ENCODE measurements at places on chromosomes 1 and 21. TPM values are rescaled to one million over a fixed set of nuclear protein-coding genes. Genes with fewer than 3 reads are reported as not detected.

- no peak for DNase-seq
Observed at GRCh38 chr21:30193201-30193600, 22.7 kb downstream of the CLDN8 start.

DNA sequence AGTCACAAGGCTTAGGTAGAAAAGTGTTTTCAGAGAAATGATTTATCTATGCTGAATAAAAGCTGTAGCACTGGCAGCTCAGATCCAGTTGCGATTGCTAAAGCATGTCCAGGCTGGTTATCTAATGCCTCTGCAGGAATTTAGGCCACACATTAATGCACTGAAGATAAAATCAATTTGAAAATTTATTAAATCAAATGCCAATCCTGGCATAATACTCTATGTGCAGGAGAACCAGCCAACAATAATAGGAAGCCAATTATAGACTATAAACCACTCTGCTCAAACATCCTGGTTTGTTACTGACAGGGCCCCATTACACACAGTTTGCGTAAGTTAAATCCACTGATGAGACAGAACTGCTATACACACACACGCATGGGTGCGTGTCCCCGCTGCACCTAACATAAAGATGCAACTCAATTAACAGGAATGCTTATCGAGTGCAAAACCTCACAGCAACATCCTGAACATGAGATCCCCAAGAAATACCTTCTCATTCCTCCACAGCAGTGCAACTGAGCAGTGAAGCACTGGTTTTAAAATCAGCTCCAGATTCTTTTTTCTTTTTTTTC is 40.6 kb downstream of the PTP4A2 start:
- DNase-seq: no peak

DNA sequence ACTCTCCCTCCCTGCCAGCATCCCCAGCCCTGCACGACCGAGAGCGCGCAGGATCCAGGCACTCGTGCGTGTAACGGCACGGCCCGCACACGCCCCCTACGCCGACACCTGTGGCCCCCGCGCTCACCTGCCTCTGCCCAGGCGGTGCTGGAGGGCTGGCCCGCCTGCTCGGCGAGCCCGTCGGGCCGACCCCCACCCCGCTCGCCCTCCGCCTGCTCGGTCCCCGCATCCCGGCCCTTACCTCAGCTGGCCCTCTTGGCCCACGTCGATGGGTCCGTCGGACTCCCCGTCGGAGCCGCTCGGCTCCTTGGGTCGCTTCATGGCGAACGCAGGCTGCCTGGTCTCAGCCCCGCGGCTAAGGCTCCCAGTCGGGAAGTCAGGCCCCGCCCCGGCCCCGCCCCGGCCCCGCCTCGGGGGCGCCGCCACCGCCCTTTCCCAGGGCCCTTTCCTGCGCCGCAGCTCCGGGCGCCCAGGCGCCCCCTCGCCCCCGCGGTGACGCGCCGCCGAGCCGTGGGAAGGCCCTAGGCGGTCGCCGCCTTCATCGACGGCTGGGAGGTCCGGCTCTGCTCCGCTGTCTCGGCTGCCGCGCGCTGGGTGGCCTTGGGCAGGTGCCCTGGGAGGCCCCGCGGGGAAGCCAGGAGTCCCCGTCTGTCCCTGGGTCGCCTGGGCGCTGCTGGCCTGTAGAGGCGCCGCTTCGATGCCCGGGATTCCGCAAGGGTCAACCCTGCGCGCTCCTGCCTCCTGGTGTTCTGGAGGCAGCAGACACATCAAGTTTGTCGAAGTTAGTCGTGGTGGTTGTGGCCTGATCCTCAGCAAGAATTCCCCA is at the start of gene HEYL:
Gene HEYL, minus strand, starts transcription at position 339 of the 826 bp plus-strand sequence. Its CDS starts 18 bp downstream, at position 321.
- DNase-seq: peak; percentile 85

DNA sequence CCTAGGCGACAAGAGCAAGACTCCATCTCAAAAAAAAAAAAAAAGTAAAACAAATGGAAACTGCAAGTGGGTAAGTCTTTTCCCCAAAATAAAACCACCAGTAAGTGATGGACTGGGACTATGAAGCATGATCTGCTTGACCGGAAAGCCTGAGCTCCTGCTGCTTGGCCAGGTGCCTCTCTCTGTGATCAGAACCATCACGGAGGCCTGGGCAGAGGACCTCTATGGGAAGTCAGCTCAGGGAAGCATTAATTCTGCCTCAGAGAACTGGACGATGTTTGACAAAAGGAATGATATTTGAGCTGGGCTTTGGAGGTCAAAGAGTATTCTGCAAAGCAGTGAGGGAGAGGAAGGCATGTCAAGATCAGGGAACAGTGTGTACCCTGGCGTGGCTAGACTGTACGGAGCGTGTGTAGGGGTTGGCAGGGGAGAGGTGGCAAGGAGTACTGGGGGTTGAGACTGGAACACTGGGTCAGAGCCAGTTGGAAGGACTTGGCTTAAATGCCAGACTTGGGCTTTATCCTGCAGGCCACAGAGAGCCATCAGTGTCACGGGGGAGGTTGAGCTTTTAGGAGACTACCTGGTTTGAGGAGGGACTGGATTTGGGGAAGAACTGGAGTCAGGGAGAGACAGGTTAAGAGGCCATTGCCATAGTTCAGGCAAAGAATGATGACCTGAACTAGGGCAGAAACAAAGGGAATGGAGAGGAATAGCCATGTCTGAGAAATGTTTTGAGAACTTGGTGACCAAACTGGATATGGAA is 16.4 kb downstream of the ATP1A2 start:
- no peak for DNase-seq

DNA sequence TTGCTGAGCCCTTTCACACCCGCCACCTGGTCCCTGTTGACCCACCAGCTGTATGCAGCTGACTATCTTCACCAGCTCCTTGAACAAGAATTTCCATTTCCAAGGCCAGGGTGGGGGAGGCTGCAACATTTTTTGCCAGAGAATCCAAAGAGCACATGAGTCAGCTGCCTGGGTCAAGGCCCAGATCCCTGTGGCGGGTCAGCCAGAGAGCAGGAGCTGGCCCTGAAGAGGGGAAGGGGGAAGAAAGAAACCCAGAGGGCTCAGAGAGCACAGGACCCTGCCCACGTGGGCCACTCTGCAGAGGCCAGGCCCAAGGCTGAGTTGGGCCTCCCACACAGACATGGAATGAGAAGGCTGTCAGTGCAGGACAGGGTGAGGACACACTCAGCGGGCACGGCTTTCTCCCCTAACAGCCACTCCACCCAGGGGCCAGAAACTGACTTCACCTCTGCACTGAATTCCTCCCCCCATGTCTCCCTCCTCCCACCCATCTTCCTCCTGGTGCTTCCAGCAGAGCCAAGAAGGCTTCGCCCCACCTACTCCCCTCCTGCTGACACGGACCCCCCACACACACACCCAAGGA is 28.9 kb downstream of the S100A6 start:
- peak; percentile 94 for DNase-seq

- no peak for DNase-seq
Observed at GRCh38 chr1:214463596-214463995, 87.8 kb downstream of the PTPN14 start.

GJA8 gene
- total RNA-seq: not detected

GRCh38 chr21:45765375-45765774 is 121.8 kb downstream of the PCBP3 start:
- no peak for DNase-seq

NUDT17 gene
- 2.7 TPM for total RNA-seq

GRCh38 chr1:100219883-100220282 is 29.8 kb downstream of the DBT start:
- no peak for DNase-seq

DNA sequence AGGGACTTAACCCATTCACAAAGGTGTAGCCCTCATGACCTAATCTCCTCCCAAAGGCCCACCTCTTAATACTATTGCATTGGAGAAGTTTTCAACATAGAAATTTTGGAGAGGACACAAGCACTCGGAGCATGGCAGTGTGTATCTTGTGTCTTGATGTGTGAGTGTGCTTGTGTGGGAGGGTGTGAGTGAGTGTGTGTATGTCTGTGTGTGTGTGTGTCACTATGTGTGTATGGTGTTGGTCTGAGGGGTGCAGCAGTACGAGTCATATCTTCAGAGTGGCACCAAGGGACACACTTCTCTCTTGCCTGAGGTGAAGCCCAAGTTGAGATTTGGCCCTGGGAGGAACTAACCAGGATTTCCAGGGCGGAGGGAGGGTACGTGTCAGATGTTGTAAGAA is 73.7 kb downstream of the NAV1 start:
- DNase-seq: no peak

KRTAP10-3 gene
- not detected for total RNA-seq

GRCh38 chr21:44599264-44600029 is 950 bp upstream of the KRTAP10-7 start:
- DNase-seq: no peak

DNA sequence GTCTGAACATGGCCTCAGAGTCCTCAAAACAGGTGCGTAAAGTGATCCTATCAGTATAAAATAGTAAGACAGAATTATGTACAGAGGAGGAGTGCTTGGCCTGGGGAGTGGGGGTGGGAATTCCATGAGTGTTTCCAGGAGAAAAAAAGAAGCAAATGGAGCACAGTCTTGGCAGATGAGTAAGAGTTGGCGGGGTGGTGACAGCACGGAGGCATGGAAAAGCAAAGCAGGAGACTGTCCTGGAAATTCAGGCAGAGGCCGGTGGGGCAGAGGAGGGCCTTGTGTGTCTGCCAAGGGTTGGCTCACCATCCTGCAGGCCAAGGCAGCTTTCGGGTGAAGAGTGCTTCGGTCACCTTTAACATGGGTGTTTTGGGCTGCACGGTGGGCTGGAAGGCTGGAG is 63.4 kb downstream of the OPTC start:
- peak; percentile 92 for DNase-seq

DNA sequence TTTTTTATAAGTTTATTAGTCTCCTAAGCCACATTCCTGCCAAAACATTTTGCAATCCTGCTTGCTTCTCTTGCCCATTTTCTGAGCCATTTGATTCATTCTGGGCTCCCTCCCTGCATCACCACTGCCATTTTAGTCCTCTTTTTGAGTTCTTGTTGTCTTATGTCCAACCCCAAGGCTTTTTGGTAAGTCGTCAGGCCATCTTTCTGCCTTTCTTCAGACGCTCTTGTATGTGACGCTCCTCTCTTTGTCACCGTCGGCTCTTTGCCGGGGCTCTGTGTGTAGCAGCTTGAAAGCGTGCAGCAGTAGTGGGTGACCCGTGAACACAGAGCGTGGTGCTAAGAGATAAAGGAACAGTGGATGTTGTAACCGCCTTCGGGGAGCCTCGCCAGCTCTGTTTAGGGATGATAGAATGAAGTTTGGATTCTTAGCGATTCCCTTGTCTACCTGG is 14.6 kb downstream of the HUNK start:
- DNase-seq: no peak

ACTA1 gene
- 46.8 TPM for total RNA-seq

GRCh38 chr1:30753660-30754123 is 3.9 kb downstream of the LAPTM5 start:
- DNase-seq: no peak

DNA sequence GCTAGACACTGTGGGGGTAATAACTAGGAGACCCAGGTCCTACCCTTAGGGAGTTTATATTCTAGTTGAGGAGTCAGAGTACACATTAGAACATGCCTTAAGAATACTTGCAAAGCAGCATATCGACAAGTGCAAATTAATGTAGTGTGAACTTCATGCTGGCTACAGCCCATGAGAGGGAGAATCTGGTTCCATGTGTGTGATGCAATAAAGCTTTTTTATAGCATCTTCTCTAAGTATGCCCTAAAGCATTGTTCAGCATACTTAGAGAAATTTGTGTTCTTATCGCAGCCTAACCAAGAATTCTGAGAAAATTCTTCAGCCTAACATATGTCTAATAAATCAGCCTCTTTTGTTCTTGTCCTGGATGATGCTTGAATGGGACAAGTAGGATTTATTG is 95.5 kb downstream of the SDCCAG8 start:
- no peak for DNase-seq

RSPH1 gene
- not detected for total RNA-seq

DNA sequence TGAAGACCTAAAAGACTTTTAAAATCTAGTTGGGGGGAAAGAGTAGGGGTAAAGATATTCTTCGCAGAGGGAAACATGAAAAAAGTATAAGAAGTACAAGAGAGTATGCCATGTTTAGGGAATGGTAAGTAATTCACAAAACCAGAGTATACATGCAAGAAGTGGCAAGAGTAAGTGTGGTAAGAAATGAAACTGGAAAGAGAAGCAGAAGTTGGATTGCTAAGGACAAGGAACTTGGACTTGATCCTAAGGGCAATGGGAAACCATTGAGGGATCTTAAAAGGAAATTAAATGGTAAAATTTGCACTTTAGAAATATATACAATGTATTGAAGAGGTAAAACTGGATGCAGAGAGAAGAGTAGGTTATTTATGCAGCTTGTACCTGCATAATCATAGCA is 9.2 kb upstream of the ZNF644 start:
- no peak for DNase-seq

GRCh38 chr1:151790940-151791651 is 796 bp upstream of the TDRKH start:
- no peak for DNase-seq

DNA sequence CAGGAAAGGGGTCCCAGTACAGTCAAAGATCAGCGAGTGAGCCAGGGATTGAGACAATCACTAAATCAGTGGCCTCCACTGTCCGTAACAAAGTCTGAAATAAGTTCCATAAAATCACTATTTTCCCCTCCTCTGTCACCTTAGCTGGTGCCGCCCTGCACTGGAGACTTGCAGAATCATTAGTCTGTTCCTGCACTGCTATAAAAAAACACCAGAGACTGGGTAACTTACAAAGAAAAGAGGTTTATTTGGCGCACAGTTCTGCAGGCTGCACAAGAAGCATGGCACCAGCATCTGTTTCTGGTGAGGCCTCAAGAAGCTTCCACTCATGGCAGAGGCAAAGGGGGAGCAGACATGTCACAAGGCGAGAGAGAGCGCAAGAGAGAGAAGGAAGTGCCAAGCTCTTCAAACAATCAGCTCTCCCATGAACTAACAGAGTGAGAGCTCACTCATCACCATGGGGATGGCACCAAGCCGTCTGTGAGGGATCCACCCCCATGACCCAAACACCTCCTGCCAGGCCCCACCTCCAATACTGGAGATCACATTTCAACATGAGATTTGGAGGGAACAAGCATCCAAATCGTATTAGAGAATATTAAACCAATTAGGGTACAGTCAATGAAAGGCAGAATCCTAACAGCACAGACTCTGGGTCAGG is 129.8 kb upstream of the TIAM1 start:
- no peak for DNase-seq

DNA sequence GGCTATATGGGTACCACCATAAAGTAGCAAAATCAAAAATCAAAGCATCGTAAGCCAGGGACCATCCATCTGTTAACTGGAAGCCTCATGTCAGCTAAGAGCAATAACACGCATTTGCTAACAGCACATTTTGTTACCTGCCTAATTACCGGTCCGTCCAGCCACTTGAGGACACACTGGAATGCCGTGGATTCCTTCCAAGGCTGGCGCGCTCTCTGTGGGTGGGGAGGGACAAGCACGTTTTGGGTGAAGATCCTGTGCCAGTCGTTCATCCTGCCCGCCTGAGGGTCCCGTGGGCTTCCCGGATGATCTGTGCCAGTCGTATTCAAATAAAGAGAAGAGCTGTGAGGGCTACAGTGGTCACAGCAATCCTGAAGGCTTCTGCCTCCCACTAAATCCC is 6.2 kb downstream of the NPHP4 start:
- DNase-seq: no peak

GRCh38 chr1:58057826-58058225 is 488.7 kb downstream of the OMA1 start:
- DNase-seq: no peak

HHAT gene
- total RNA-seq: 3.1 TPM

FNDC10 gene
- total RNA-seq: 1.2 TPM
